ENCODE measurements at places on chromosomes 4 and X. TPM values are rescaled to one million over a fixed set of nuclear protein-coding genes. Genes with fewer than 3 reads are reported as not detected.

PRKG2 gene
- total RNA-seq, result 5.2 TPM

ZNF81 gene
- 6.2 TPM for total RNA-seq

XAGE1A gene
- total RNA-seq, result 29.7 TPM

ETDA gene
- total RNA-seq, result not detected

RENBP gene
- 2.4 TPM for total RNA-seq

CSAG3 gene
- total RNA-seq, result not detected

LEF1 gene
- total RNA-seq, result 22.4 TPM

TBC1D8B gene
- 10.0 TPM for total RNA-seq

ADGRG4 gene
- total RNA-seq, result not detected

PF4V1 gene
- total RNA-seq, result not detected

GLRB gene
- 12.7 TPM for total RNA-seq

SYTL5 gene
- 2.9 TPM for total RNA-seq

HAND2 gene
- 7.5 TPM for total RNA-seq

UNC5C gene
- 1.8 TPM for total RNA-seq

SH3D19 gene
- 61.1 TPM for total RNA-seq

ARHGAP36 gene
- total RNA-seq, result 1.6 TPM

PCDH7 gene
- 49.4 TPM for total RNA-seq

CCNA2 gene
- total RNA-seq, result 4.1 TPM

WNK3 gene
- total RNA-seq, result 60.3 TPM

All from prostate gland (tissue), 2 donors.